ENCODE measurements at places on chromosomes 7 and 10.

DNA sequence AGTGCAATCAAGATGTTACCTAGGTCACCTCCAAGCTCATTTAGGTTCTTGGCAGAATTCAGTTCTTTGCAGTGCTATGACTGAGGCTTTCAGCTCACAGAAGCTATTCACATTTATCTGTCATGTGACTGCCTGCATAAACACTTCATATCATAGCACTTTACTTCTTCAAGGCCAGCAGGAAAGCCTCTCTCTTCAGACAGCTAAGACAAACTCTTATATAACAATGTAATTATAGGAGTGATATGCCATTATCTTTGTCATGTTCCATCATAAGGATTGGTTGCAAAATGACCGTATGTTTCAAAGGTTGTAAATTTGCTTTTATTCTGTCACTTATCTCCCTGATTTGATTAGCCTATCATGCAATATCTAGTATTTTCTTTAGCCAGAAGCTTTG is 78.8 kb upstream of the TMEM196 start:
- no peak for DNase-seq

DNA sequence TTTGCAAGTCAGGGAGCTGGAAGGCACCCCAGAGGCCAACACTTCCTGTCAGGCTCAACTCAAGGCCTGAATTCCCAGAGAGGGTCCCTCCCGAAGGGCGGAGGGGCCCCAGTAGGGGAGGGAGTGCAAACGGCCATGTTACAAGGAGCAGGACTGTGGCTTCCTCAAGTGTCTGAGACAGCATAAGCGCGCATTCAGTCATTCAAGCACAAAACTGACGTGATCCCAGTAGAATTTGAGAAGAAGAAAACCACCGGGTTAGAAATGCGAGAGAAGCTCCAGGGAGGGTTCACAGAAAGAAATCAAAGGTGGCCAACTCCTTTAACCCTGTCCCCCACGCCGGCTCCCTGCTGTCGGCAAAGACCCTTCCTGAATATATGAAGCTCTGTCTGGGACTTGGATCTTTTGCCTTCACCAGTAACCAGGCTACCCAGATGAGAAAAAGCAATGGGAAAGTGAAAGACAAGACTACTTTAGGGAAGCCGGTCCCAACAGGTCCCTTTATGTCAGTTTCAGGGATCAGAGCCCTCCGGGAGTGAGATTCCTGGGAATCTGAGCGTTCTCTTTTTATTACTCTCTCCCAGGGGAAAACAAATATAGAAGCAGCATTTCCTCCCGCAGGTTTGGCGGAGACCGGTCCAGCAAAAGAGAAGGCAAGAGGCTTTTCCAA is 1.3 kb downstream of the AFAP1L2 start:
- DNase-seq, result no peak

DNA sequence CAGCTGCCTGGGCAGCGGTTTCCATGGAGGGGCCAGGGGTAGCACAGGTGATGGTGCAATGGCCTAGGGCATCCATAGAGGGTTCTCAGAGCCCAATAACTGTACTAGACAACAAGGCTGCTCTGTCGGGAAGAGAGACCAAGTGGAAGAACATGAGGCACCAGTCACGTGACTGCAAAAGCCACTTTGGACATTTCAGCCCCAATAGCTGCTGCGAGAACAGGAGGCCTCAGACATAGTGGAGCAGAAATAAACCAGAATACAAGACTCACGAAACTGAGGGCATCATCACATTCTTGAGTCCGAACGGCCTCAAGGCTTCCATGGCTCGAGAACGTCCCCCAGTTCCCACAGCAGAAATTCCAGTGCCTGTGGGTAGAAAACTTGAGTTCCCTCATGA is 32.3 kb upstream of the FIS1 start:
- no peak for DNase-seq

- no peak for DNase-seq
These were observed 1088.0 kb downstream of the SORCS1 start for GRCh38 chr10:106076496-106076895.

- DNase-seq, result no peak
These were observed 37.7 kb downstream of the SNX13 start for GRCh38 chr7:17902599-17902998.

DNA sequence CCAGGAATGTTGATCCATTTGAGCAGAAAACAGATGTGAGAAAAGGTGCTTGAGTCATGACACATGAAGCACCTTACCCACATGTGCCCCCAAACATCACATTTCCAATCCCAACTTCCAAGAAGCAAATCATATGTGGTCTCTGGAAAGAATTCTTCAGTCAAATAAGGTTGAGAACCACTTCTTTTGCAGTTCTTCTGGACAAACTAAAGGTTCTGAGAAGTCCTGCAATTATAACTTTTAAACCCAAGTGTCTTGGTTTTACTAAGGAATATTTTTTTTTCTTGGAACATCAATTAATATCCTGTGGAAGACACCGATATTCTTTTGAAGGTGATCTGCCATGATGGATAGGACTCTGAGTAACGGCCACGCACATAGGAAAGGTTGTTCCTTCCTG is 151.3 kb downstream of the MYOF start:
- no peak for DNase-seq

GRCh38 chr10:89003344-89003743 is 12.7 kb downstream of the FAS start:
- DNase-seq, result no peak

DNA sequence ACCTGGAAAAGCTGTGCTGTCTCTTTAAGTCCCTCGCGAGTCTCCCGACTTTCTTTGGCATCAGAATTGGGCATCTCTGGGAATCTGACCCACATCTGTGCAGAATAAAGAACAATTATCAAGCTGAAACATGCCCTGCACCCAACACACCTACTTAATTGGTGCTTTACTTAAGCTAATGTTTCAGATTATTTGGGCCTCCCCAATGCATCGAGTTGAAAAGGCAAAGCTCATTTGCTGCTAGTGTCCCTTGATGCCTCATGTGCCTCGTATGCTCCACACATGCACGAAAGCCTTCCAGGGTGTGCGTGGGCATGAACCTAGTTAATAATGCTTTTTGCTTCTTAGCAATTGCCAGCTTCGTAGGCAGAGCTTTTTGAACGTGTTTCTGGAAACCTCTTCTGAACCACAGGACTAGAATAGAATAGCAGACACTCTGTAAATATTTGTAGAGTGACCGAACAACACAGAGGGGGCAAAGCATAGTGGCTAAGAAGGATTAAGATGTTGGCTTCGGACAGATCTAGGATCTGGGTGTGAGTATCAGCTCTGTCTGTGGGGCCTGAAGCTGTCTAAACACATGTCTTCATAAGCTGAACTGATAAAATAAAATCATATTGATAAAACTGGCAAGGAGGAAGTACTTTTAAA is 26.7 kb upstream of the FGFR2 start:
- no peak for DNase-seq

DNA sequence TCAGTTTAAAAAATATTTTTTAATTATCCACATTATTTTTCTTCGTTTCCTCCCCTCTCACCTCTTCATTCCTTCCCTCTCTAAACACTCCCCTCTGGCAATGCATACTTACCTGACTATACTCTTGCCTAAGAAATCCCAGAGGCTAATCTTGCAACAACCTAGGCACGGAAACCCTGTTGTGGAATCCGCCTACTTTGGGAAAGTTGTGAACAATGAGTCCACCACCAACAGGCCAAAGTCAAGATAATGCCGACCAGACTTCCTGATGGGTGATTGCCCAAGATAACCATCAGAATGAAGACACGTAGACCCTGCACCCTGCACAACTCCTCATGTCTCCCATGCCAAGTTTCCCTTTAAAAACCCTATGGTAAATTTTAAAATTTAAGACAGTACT is 521.5 kb downstream of the KIF20B start:
- DNase-seq, result no peak

GRCh38 chr7:128752251-128752650 is 13.1 kb downstream of the CALU start:
- DNase-seq, result no peak

- no peak for DNase-seq
These were observed 43.4 kb upstream of the OPTN start for GRCh38 chr10:13056456-13057077.

- DNase-seq, result no peak
These were observed 430.6 kb upstream of the KCND2 start for GRCh38 chr7:119842337-119842736.

DNA sequence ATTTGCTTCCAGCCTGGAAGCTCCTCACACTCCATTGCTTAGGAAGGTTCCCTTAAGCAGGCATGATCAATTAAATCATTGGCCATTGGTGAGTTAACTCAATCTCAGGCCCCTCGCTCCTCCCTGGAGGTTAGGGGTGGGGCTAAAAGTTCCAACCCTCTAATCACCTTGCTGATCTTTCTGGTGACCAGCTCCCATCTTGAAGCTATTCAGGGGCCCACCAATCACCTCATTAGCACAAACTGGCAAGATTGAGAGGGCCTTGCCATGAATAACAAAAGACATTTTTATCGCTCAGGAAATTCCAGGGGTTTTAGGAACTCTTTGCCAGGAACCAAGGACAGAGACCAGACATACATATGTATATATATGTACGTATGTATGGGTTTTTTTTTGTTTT is 58.4 kb downstream of the AGK start:
- DNase-seq, result no peak

GRCh38 chr7:127474457-127474856 is 81.9 kb upstream of the ZNF800 start:
- DNase-seq, result no peak

DNA sequence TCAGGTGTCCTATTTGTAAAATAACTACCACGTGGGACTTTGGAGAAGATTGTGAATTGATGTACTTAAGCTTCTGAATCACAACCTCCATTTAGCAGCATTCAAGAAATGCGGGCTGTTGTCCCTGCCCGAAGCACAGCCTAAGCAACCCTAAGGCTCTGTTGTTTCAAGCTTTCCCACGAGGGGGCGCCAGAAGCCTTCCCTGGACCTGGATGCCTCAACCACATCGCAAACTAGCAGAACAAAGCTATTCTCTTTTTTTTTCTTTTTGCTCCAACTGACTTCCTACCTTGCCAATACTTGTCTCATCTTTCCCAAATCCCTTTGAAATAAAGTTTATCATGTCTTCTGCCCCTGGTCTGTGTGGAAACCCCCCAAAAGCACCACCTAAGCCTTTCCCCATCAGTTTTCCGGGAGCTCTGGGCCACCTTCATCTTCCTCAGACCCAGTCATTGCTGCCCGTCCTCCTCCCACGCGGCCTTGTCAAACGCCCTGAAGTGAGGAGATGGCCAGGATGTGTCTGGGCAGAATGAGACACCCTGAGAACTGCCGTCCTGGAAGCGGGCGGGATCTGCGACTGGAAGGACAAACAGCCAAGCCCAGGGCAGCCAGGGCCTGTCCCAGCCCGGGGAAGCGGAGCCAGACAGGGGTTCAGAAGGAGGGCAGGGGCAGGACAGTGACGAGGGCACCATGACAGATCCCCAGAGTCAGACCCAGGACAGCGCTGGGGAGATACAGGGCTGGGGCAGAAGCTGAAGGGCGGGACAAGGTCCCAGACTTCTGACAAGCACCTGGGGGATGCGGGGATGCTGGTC is 112.7 kb downstream of the SLIT1 start:
- DNase-seq, result peak; percentile 66

DNA sequence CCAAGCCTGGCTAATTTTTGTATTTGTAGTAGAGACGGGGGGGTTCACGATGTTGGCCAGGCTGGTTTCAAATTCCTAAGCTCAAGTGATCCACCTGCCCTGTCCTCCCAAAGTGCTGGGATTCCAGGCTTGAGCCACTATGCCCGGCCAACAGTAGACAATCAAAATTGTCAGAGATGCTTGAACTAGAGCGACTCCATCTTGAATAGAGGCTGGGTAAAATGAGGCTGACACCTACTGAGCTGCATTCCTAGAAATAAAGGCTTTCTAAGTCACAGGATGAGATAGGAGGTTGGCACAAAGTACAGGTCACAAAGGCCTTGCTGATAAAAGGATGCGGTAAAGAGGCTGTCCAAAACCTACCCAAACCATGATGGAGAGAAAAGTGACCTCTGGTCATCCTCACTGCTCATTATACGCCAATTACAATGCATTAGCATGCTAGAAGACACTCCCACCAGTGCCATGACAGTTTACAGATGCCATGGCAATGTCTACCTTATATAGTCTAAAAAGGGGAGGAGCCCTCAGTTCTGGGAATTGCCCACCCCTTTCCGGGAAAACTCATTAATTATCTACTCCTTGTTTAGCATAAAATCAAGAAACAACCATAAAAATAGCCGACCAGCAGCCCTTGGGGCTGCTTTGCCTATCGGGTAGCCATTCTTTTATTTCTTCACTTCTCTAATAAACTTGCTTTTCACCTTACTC is 134.5 kb downstream of the BAMBI start:
- no peak for DNase-seq

DNA sequence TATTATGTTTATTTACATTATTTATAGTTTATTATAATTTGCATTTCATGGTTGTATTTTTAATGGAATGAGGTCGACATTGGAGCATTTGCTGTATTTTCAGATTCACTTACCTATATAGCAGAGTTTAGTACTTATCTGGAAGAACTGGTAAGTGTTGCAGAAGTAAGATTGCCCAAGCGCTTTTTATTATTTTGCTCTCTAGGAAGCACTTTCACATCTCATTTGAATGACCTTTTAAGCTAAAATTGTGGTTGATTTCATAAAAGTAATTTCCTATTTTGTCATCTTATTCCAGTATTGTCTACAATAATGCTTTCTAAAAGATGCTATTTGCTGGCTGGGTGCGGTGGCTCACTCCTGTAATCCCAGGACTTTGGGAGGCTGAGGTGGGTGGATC is 28.6 kb downstream of the SEC61A2 start:
- DNase-seq, result no peak

DNA sequence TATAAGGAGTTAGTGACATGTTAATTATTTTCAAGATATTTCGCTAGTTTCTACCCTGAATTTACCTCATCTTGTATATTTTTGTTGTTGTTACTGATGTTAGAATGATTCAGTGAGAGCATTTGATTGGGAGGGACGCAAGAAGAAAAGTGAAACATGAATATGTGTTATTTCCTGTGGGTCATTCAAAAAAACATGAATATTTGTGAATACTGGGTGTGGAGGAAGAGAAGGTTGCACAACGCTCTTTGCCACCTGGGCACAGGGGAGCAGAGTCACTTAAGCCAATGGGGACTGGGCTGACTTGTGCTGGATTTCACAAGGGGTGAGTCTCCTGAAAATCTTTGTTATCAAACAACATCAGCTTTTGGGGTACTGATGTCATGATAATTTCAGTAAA is 39.5 kb downstream of the AGK start:
- DNase-seq, result no peak

DNA sequence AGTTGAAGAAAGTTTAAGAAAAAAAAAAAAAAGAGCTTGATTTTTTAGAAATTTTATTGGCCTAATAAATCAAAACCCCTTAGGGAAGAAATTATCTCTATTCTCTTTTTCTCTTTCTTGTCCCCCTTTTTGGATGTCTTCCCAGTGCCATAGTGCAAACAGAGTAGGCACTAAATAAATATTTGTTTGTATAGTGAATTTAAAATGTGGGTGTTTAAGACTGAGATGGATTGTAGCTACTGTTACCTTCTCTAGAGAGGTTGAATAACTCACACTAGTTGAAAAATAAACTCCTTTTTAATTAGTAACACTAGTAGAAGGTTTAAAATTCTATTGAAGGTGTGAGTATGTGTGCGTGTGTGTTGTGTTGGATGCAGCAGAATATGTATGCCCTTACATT is 783.8 kb downstream of the NXPH1 start:
- DNase-seq, result no peak
